ENCODE measurements at places on chromosomes 11 and 22. TPM values are rescaled to one million over a fixed set of nuclear protein-coding genes. Genes with fewer than 3 reads are reported as not detected.

DDTL gene
- 3.8 TPM for total RNA-seq

DGCR6 gene
- 8.6 TPM for total RNA-seq

FOXRED2 gene
- total RNA-seq = 16.1 TPM

RIC3 gene
- total RNA-seq = 68.1 TPM

KCNK4 gene
- 2.0 TPM for total RNA-seq

OLFML1 gene
- total RNA-seq = 2.9 TPM

GRK3 gene
- total RNA-seq = 18.4 TPM

PLCB3 gene
- total RNA-seq = 9.2 TPM

UNC93B1 gene
- total RNA-seq = 4.3 TPM

OR5M3 gene
- total RNA-seq = not detected

F2 gene
- total RNA-seq = 0.18 TPM

ZNF280B gene
- 4.8 TPM for total RNA-seq

MS4A15 gene
- not detected for total RNA-seq

BLID gene
- 7.5 TPM for total RNA-seq

P2RY2 gene
- 0.09 TPM for total RNA-seq

IL18 gene
- total RNA-seq = 0.36 TPM

MFRP gene
- total RNA-seq = not detected

SREBF2 gene
- 73.8 TPM for total RNA-seq

GALNT18 gene
- total RNA-seq = 21.7 TPM

PVALB gene
- total RNA-seq = 0.91 TPM

PPP6R3 gene
- total RNA-seq = 173 TPM

FBLN1 gene
- 45.0 TPM for total RNA-seq

TPBGL gene
- total RNA-seq = 0.09 TPM

CD3D gene
- 0.91 TPM for total RNA-seq

SCGB1C1 gene
- total RNA-seq = not detected

C2CD2L gene
- 6.2 TPM for total RNA-seq

DDIAS gene
- total RNA-seq = 4.1 TPM

NELL1 gene
- 58.3 TPM for total RNA-seq

Data from cerebellum (tissue), 4 donors.